ENCODE measurements at places on chromosomes 3 and 15.

GRCh38 chr3:72042397-72043203 lies 257.7 kb upstream of the PROK2 start:
- DNase-seq, result no peak

DNA sequence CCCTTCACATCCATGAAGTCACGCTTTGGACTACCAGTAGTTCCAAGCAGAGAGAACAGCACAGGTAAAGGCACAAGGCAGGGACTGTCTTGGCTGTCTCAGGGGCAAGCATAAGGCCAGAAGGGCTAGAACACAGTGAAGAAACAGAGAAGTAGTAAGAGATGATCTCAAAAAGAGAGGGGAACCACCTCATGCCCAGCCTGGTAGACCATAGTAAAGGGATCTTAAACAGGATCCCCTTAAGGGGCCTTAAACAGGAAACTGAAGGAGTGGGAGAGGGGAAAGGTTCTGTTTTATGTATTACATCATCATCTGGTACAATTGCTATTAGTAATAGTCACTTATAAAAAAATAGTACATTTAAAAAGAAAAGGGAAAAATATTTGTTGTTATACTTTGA lies 25.8 kb downstream of the P2RY1 start:
- DNase-seq, result no peak

DNA sequence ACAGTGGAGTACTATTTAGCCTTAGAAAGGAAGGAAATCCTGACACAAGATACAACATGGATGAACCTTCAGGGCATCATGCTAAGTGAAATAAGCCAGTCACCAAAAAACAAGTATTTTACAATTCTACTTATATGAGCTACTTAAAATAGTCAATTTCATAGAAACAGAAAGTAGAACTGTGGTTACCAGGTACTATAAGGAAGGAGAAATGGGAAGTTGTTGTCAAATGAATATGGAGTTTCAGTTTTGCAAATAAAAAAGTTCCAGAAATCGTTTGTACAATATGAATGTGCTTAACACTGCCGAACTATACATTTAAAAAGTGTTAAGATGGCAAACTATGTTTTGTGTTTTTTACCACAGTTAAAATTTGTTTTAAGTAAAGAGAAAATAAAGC lies 26.8 kb downstream of the TRANK1 start:
- DNase-seq, result no peak

DNA sequence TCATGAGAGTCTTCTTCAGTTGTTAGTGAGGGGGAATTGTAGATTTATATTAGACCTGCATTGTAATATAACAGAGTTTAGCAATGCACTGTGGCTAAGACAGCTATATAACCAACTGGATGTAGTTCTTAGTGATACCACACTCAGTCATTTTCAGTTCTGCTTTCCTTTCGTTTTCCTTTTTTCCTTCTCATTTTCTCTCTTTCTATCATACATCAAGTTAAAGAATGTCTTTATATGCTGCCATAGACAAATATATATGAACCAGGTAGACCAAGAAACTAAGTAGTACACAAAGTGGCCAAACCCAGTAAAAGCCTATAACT lies 43.7 kb upstream of the CD47 start:
- no peak for DNase-seq

GRCh38 chr15:89664441-89665350 lies 9.4 kb upstream of the KIF7 start:
- DNase-seq, result no peak

DNA sequence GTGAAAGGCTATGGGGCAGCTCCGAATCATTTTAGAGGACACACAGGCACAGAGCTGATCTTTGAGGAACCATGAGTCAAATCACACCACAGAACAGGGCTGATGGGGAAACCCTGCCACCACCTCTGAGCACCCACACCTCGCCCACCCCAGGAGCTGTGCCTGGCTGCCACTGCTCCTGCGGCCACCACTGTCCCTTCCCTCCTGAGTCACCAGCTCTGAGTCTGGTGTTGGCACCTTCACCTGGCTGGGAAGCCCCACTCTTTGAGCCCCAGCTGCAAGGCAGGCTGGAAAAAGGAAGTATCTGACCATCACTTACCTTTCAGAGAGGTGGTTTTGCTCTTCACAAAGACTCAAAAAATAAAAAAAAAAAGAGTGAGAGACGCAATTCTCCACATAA lies 63.6 kb upstream of the MEF2A start:
- DNase-seq, result no peak

DNA sequence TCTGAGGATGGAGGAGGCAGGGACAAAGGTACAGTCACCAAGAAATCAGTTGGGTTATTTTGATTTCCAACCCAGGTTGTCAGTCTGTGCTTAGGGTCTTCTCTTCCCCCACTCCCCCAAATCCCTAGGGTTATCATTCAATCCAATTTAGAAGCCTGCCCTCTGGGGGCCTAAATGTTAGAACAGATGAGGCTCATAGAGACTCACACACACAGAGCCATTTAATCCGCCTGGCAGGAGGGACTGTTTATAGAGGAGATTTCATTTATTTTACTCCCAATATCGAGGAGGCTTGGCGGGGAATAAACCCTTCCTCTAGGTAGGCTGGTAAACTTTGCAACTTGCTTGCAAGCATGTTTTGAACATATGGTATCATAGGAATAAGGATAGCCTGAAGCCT lies 52.8 kb downstream of the RHCG start:
- DNase-seq, result no peak

- no peak for DNase-seq
Observed at GRCh38 chr3:12924437-12924836, 83.1 kb upstream of the RPL32 start.

GRCh38 chr3:12974334-12974733 lies 98.9 kb downstream of the IQSEC1 start:
- DNase-seq, result no peak

- no peak for DNase-seq
Observed at GRCh38 chr3:79478620-79479019, 289.2 kb downstream of the ROBO1 start.

DNA sequence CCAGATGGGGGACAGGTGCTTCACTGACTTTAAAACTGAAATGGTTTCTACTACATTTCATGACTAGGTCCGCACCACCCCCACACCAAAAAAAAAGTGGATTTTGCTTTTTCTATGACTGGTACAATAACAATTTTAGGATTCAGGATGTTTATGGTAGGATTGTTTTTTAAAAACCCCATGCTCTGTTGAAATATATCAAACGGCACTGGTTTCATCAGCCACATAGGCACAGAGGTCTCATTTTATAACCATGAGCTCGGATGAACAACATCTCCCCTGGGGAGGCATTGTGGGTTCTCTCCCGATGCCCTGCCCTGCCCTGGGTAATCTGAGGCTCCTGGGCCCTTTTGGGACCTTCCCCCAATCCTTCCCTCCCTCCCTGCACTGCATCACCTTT lies 202.7 kb upstream of the KBTBD8 start:
- no peak for DNase-seq

GRCh38 chr3:2735392-2735894 lies 374.7 kb downstream of the IL5RA start:
- no peak for DNase-seq

DNA sequence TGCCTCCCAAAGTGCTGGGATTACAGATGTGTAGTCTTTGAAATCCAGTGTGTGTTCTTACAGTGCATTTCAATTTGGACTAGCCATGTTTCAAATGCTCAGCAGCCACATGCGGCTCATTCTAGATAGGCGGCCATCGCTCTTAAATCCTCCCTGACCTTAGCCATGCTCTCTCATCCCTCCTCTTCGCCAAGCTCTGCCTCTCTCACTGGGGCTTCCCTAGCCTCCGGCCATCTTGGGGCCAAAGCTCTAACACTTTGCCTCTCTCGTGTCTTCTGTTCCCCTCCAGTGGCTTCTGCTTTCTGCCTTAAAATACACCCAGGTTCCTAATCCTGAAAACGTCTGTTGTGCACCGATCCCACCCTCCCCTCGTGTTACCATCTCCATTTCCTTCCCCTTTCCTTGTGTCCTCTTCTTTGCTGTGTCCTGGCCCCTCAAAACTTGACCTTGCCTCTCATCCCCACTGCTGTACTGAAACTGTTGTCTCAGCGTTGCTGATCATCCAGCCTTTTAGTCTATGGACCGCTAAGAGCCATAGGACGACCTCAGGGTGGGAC lies 1.4 kb upstream of the GHRL start:
- no peak for DNase-seq

DNA sequence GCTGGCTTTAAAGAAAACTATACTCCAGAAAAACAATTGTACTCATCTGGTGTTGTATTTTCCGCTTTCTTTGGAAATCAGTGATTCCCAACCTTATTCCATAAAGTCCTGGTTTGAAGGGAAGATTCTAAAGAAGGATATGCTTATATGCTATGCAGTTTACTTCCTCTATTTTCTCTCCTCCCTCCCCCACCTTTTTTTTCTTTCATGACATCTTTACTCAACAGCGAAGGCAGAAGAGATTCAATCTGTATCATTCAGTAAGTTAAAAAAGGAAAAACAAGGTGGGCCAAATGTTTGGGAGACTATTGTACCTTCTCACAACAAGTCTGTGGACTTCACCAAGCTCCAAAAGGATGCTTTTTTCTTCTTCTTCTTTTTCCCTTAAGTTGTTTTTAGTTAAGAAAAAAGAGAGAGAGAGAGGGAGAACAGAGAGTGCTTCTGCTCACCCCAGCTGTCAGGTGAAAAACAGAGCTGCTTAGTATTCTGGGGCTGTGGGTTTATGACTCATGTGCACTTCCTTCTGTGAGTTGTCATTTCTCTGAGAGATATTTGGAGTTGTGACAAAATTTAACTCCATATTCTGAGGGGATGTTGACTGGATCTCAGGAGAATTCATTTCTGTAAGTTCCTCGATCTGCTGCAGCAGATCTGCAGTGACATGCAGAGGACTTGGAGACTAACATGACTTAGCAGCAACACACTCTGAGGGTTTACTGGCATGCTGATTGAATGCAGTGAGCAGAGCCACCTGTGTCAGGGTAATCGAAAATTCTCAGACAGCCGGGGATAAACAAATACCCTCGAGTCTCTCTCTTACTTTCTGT lies 70.7 kb downstream of the SSR3 start:
- peak; percentile 21 for DNase-seq

- DNase-seq, result no peak
Observed at GRCh38 chr3:126131881-126132750, 48.2 kb upstream of the SLC41A3 start.

DNA sequence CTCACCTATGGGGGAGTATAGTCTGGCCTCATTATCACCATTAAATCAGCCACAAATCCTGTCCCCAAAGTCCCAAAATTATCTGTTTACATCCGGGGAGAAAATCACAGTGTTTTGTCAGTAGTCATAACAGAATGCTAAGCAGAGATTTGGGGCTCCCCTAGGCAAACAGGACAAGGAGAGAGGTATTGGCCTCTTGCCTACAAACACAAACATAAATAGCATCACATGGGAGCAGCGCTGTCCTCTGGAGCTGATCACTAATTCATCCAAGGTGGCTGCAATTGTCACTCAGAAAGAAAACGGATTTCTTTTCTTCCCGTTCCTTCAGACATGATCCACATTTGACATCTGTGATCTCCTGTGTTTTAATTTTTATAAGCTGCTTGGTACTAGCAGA lies 1028.1 kb downstream of the NTRK3 start:
- DNase-seq, result no peak

- no peak for DNase-seq
Observed at GRCh38 chr3:58656631-58657030, 9.9 kb downstream of the FAM3D start.

- no peak for DNase-seq
Observed at GRCh38 chr15:47439146-47440111, 277.9 kb upstream of the SEMA6D start.

- no peak for DNase-seq
Observed at GRCh38 chr3:169196789-169197188, 466.7 kb downstream of the MECOM start.

DNA sequence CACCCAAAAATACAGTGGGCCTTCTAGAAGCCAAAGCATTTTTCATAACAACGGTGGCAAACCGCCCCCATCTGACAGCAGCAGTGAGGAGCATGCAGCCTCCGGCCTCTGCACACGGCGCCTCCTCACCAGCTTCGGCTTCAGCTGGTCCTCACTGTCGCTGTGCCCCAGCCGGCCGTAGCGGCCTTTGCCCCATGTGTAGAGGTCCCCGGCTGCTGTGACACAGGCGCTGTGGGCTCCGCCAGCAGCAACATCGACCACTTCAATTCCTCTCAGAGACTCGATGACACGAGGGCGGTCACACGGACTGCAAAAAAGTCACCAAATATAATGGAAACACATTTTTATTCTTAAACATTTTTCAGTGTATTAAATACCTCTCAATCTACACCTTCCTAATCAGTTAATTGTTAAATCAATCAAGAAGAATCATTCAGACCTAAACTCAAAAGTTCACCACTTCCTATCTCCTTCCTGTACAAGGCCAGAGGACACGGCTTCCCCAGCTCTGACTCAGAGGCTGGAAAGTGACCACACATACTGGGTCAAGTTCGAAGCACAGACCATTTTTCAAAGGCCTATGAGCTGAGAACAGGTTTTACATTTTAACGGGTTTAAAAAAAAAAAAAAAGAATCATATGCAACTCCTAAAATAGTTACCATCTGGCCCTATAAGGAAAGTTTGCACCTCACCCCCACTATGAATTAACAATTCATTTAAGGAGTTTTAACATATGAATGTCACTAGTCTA lies 33.6 kb upstream of the OCA2 start:
- DNase-seq, result no peak

- DNase-seq, result no peak
Observed at GRCh38 chr15:91516866-91517265, 336.6 kb upstream of the SLCO3A1 start.

DNA sequence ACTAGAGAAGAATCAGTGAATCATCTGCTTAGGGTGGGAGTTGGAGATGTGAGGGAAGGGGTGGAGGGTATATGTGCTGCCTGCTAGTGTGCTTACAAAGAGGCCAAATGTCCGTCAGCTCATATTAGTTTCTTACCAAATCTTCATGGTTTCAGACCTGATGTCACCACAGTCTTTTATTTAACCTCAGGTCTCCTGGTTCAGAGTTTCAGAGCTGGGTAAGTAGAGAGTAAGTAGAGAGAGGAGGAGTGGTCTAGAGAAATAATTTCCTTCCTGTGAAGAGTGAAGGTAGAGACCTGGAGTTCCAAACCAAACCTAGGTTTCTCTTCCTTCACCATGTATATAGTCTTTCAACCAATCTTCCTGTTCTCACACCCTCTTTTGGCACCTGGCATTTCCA lies 17.5 kb upstream of the P2RY1 start:
- DNase-seq, result no peak

GRCh38 chr15:76206325-76206976 lies 104.8 kb downstream of the ETFA start:
- no peak for DNase-seq

GRCh38 chr3:49434731-49435130 lies 5.6 kb upstream of the NICN1 start:
- no peak for DNase-seq

GRCh38 chr3:166243511-166243910 lies 406.3 kb upstream of the BCHE start:
- DNase-seq, result no peak

- no peak for DNase-seq
Observed at GRCh38 chr3:34258271-34258998, 460.0 kb downstream of the PDCD6IP start.

GRCh38 chr15:41806291-41807181 lies 21.4 kb upstream of the JMJD7 start:
- no peak for DNase-seq

GRCh38 chr3:50630394-50630793 lies 13.4 kb downstream of the MAPKAPK3 start:
- no peak for DNase-seq

Data from stimulated activated CD4-positive, alpha-beta T cell treated with anti-CD3 and anti-CD28 coated beads, TNF-alpha, amount 100 ng/mL, for 48 hours (primary cell).